Stimulated activated CD4-positive, alpha-beta T cell treated with anti-CD3 and anti-CD28 coated beads, Interleukin-1b, Interleukin-23, amount 100 ng/mL, for 1 hour (primary cell): ENCODE measurements at places on chromosomes 6 and 20.

DNA sequence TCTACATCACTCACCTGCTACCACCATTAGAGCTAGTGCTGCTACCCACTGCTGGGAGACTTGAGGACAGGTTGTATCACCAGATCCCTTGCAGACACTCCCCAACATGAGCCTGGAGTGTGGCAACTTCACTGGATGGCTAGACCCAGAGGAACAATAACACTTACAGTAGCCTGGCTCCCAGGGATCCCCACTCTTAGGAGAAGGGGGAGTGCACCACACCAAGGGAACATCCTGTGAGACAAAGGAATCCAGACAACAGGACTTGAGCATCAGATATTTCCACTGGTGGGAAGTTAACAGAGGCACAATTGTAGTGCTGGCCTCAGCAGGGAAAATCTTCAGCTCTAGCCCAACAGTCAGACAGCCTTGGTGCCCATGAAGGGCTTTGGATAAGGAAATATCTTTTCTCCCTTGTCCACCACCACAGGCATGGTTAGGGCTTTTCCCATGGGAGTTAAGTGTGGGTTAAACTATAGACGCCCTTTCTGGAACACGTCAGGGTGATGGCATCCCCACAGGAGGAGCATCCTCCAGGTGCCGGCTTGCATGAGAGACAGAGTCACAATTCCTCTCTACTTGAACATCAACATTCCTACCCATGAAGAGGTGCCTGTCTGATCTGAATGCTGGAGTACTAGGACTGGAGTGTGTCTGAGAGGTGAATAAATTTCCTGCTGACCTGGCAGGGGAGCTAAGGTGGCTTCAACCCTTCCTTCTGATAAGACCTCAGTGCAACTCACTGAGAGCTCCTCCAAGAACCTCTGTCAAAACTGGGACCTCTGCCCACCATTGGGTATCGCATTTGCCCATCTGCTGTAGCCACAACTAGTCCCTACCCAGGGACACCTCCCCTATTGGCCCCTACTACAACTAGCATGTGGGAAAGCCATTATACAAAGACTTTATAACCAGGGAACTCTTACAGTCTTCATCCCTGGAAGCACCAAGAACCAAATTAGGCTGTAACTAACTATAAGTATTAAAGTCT, 55.4 kb upstream of the SIRPG start:
- DNase-seq = no peak

- no peak for DNase-seq
Observed at GRCh38 chr6:19833947-19834346, 3.2 kb upstream of the ID4 start.

DNA sequence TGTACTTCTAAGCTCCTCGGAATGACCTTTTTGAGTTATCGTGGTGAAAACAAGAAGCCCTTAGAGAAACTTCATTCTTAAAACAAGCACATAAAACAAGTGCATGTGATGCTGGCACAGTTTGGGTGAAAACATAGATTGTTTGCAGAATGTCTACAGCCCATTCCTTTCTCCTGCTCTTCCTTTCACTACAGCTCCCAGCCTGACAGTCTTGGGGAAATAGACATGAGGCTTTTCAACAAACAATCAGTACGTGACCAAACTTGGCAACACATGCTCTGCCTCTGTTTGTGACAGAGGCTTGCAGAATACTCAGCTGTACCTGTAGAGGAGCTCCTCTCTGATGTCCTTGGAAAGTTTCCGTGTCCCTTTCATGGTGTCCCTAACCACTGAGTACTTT, 321.6 kb downstream of the ZFAND3 start:
- no peak for DNase-seq

GRCh38 chr6:72102561-72102960, 216.2 kb downstream of the RIMS1 start:
- no peak for DNase-seq

- no peak for DNase-seq
Observed at GRCh38 chr20:41782730-41783406, 164.7 kb upstream of the CHD6 start.

GRCh38 chr6:63149730-63150129, 61.5 kb upstream of the FKBP1C start:
- DNase-seq = no peak

DNA sequence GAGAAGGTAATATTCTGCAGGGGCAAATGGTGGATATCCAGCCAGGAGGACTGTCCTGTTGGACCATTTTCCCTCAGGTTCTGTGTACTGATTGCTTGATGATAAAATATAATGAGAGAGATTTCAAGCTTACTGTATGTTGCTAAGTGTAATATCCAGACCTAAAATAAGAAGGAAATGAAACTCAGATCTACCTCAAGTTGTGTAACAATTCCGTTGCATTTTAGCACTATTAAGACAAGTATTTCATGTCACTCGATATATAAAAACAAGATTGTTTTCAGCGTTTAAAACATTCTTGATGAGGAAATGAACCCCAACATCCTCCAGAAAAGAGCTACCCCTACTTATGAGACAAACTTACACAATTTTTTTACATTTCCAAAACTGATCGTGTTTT, 57.2 kb downstream of the RGS17 start:
- no peak for DNase-seq

DNA sequence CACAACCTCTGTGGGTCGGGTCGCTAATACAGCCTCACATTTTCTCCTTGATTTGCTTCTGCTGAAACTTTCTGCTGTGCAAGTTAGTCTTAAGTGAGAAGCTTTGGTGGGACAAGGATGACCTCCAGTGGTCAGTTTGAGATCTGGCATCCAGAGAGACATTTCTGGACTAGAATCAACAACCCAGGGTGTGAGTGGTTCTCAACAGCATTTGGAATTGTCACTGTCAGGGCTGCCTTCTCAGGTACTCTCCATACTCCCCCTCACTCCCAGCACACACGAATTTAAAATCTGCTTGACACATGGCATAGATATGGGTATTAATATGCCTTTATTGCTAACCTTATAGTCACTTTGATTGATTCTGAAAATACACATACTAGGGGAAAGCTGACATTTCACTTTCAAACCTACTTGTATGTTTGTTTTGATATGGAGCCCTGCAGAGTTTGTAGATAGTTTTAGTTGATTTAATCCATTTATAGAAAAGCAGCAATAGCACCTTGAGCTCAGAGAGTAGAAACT, 13.2 kb downstream of the OTOR start:
- peak; percentile 8 for DNase-seq

- no peak for DNase-seq
Observed at GRCh38 chr6:144298916-144299315, 13.8 kb downstream of the UTRN start.

DNA sequence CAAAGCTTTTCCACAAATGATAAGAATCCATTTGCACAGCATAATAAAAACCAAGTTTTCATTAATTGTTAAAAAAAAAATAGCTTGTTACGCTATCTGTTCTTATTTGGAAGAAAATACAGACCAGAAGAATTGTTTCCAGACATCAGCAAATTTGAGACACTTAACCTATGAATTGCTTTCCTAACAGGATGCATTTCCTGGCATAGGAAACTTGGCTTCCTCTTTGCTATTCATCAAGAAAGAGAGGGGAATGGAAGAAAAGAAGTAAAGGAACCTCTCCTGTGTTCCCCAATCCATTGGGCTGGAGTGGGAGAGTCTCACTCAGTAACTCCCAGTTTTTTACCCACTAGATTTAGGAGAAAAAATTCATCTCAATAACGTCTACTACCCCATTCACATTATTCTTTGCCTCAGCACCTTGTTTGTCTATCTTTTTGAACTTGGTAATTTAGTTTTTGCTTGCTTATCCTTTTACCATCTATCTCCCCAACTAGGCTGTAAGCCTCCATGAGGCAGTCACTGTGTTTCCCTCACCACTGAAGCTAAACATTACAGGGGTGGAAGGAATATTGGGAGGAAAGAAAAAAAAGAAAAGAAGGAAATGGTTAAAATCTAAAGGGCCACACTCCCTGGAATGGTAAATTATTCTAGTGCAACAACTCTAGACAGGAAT, 150.3 kb downstream of the COL21A1 start:
- no peak for DNase-seq

- no peak for DNase-seq
Observed at GRCh38 chr20:17998446-17998845, 29.6 kb downstream of the MGME1 start.

DNA sequence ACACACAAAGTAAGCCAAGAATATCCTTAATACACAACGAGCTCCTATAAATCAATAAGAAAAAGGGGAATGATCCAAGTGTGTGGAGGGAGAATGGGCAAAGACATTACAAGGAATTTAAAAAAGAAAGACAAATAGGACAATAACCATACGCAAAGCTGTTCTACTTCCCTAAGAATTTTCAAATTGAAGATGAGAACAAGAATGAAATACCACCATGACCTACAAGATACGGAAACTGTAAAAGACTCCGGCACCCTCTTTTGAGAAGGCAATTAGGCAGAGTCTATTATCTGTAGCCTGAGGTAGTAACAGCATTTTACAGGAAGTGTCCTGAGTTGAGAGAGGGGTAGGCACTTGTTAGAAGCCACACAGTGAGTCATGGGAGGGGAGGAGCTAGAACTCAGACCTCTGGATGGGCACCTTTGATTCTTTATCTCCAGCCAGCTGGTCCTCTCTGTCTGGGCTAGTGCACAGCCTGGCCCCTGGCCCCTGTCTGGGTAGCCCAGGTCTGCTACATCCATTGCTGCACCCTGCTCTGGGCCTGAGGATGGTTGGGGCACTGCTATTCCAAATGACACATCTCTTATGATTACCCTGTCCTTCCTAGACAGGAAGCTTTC, 15.3 kb downstream of the RSPO4 start:
- DNase-seq = no peak
